ENCODE measurements at places on chromosomes 2 and 18.

DNA sequence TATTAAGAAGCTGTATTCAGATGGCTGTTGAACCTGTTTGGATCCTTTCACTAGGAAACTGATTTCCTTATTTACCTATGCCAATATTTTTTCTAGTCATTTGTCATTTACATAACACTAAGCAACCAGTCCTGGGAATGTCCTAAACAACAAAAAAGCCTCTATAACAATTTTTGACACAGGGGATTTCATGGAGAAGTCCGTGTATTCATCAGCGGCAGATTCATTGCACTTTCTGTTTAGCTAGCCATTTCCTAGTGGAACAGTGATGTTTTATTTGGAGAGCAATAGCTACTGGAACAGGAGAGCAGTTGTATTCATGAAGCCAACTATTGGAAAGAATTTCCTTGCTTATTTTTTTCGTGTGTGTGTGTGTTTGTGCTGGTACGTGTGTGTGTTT, 604.3 kb upstream of the POU3F3 start:
- DNase-seq = no peak

GRCh38 chr2:223578846-223579245, 23.3 kb downstream of the SCG2 start:
- no peak for DNase-seq

GRCh38 chr2:134173338-134174016, 80.4 kb upstream of the MGAT5 start:
- peak; percentile 12 for DNase-seq

DNA sequence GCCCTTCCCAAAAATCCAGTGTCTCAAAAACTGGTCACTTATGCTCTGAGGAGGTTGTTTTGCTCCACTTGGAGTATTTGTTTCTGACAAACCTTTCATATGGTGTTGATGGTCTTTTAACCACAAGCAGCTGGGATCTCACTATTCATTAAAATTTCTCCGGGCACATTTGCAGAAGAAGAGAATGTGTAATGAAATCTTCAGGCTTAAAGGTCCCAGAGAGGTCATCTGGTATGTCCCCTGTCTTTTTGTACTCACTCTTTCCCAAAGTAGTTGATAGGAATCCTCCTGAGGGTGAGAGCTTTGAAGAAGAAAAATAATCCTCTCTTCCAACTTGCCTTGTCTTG, 430.8 kb downstream of the SETBP1 start:
- no peak for DNase-seq

DNA sequence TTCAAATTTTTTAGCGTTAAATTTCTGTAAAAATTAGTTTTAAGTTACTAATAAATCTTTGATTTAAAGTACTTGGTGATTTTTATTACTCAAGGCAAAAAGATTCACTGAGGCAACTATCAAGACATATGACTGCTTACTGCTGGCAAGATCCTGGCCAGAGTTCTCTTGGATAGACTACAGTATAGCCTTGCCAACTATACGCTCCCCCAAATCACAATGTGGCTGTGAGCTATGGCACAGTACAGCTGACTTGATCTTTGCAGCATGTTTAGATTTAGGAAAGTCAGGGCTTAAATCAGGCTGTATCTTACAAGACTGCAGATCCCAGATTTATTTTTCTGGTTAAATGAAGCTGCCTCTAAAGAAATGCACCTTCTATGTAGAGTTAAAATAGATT, 26.5 kb downstream of the MSTN start:
- DNase-seq = no peak

- peak; percentile 42 for DNase-seq
Observed at GRCh38 chr18:45801416-45802004, 24.0 kb upstream of the SIGLEC15 start.

DNA sequence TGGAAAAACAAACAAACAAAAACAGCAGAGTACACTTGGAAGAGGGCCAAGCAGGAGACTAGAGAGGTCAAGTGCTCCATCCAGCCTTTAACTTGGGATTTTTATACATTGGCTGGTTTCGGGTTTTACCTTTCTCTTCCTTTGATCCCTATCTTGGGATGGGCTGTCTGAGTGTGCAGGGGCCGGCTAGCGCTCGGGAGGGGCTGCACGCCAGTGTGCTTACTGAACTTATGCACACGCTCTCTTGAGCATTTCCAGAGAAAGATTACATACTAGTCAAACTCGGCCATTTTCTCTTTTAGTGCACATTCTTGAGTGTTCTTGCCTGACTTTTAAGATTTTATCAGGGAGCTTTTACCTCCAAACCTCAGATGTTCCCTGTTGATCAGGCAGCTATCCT, 707.8 kb downstream of the DSC3 start:
- DNase-seq = no peak

DNA sequence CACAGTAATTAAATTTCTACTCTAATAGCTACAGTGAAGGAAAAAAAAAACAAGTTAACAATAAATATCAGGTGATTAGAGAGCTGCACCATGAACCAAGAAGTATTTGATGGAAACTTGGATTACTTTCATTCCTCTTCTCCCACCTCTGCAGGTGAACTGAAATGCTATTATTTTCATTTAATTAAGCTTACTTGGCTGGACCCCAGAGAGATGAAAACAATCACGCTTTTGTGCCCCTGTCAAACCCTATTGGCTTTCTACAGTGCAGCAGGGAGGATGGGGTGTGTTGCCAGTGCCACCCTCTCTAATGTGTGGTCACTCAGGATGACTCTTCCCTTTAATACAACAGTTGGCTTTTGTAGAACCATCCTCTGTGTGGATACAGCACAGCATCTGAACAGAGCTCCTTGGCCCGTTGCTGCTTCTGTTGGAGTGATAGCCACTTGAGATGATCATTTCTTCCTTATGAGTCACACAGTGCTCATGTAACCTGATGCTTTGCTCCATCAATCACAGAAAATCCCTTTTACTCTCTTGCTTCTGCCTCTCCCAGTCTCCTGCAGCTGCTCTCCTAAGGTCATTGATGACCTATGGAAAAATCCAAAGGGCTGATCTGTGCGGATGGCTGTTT, 5.5 kb upstream of the ARL4C start:
- DNase-seq = peak; percentile 82

DNA sequence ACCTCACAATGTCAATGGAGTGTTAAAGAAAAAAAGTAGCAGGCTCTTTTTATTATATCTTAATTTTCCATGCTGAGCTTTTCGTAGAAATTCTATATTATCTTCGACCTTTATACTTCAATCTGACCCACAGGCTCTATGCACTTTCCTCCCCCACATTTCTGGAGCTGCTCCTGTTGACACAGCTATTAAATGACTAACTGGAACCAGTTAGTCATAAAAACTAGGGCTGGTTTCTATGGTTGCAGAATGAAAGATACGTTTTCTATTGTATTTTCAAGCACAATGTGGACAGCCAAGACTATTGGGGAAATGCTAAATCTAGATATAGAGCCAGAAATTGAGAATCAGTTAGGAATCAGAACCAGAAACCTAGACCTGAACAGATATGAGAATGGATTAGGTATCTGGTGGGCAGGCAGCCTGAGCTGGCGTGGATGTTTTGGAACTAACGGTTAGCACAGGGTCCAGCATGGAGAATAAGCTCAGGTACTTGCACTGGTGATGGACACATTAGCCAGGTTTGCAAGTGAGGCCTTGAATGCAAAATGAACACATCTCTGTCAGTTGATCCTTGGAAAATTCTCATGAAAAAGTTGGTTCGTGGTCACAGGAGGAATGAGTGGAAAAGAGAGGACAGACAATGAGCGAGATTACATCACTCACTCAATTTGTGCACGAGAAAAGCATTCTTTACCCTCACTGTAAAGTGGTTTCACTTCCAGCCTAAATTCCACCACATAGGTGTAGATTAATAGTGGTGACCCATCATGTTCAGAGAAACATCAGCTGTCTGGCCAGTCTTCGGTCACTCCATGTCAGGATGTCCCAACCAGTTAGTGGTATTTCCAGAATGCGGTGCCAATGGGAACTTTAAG, 144.6 kb upstream of the EPHA4 start:
- no peak for DNase-seq

DNA sequence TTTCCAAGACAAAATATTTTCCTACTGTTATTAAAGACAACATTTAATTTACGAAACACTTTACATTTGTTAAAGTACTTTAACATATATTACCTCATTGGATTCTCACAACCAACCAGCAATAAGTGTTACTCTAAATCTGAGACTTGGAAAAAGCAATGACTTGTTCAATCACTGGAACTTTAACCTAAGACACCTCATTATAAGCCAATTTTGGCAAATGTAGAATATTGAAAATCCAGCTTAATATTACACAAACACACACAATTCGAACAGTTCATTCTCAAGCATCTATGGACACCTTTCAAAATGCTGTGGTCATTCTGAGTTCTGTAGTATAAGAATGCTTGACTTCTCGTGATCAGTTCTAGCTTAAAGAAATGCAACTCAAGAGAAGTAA, 619.4 kb upstream of the CHAC2 start:
- no peak for DNase-seq

DNA sequence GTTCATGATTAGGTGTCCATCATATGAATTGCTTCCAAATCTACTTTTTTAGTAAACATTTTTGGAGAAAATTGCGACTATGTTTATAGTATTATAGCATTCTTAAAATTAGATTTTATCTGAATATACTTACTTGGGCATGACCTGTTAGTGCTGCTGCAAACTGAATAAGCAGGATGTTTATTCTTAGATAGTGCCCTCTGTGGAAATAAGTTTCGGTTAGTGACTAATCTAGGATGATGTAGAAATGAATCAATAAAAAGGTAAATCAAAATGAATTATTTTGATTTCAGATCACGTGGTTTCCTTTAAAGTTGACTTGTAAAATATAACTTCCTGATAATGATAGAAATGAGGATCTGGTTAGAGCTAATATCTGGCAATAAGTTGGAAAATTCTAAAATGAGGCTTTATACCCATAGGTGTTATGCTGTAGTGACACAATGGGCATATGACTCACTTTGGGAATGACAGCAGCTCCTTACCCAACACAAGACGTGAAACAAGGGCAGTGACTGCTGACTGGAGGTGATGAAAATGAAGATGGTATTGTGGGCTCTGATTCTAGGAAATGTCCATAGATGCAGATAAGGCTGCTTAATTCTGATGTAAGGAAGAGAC, 165.8 kb upstream of the TCF4 start:
- DNase-seq = no peak

DNA sequence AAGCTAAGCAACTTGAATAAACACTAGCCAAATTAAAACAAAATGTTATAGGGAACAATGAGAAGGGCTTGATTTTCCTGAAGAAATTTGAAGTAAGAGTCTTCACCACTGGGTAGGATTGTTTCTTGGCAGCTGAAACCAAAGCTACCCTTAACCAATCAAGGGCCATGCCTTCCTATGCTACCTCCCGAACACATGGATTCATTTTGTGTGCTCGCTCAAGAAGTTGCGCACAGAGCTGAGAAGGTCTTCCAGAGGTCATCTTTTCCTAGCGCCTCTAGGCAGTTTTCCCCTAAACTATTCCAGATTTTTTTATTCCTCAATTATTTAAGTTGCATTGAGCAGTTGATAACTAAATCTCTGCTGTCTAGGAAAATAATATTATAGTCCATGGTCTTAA, 264.6 kb downstream of the RBM43 start:
- peak; percentile 59 for DNase-seq

- no peak for DNase-seq
Observed at GRCh38 chr2:235970204-235971040, 197.8 kb downstream of the GBX2 start.

GRCh38 chr2:136767030-136767429, 1.7 kb downstream of the THSD7B start:
- no peak for DNase-seq

GRCh38 chr18:27005589-27005988, 140.1 kb upstream of the AQP4 start:
- DNase-seq = peak; percentile 1

GRCh38 chr2:128753800-128754199, 435.1 kb upstream of the HS6ST1 start:
- DNase-seq = no peak

DNA sequence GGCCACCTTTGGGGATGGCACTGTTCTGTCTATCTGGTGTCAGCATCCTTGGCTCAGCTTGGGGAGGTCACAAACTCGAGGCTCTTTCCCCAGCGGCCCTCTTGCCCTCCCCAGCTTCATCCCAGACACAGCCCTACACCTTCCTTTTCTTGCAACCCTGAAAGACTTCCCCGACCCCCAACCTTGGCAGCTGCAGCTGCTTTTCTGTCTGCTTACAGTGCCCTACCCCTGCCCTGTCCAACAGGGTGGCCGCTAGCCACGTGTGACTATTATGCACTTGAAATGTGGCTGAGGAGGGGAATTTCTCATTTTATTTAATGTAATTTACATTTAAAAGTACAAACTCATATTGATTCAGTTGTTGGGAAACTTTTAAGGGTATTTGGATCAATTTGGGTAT, 41.3 kb downstream of the NGEF start:
- DNase-seq = no peak

- no peak for DNase-seq
Observed at GRCh38 chr18:10090668-10091067, 176.9 kb downstream of the VAPA start.

DNA sequence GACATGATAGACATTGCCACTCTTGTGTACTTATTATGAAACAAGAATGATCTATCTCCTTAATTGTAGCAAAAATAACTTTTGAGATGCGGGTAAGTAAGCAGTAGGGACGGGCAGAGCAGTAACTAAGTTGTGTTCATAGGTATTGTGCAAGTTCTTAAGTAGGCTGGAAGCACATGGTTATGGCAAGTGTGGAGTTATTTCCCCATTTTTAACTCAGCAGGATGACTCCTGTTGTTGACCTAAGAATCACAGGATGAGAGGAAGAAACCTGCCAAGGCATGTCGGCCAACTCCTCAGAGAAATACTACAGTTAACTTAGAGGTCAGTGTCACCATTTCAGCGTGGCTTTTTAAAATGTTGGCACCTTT, 51.1 kb upstream of the FN1 start:
- DNase-seq = no peak

DNA sequence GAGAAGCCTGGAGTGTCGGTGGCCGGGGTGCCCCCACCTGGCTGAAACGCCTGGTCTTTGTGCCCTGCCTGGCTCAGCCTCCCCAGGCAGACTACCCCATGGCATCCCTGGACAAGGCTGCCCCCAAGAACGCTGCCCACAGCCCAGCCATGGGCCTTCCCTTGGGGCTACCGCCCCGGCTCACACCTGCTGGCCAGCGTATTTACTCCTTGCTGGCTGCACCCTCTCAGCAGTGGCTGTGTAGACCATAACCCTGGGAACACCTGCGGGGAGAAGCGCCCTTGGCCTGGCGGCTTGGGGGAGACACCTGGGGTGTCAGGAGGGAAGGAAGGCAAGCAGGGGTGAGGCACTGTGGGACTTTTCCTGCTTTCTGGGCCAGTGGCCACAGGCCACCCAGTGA, 17.3 kb downstream of the CAPN10 start:
- no peak for DNase-seq

- DNase-seq = no peak
Observed at GRCh38 chr2:113005030-113005509, at the start of gene IL36A. IL36A (plus strand) TSS chr2:113005459; CDS start chr2:113005872, 413 bp downstream.

Measured in fibroblast of skin of right quadriceps (primary cell).